ENCODE measurements at places on chromosomes 6 and 20. TPM values are rescaled to one million over a fixed set of nuclear protein-coding genes. Genes with fewer than 3 reads are reported as not detected.

The VGLL2 gene
- total RNA-seq, result not detected

The IER3 gene
- 9.6 TPM for total RNA-seq

The ULBP2 gene
- total RNA-seq, result 3.7 TPM

The MOG gene
- not detected for total RNA-seq

The INSM1 gene
- total RNA-seq, result not detected

The ATP6V1G2 gene
- 2.0 TPM for total RNA-seq

DNA sequence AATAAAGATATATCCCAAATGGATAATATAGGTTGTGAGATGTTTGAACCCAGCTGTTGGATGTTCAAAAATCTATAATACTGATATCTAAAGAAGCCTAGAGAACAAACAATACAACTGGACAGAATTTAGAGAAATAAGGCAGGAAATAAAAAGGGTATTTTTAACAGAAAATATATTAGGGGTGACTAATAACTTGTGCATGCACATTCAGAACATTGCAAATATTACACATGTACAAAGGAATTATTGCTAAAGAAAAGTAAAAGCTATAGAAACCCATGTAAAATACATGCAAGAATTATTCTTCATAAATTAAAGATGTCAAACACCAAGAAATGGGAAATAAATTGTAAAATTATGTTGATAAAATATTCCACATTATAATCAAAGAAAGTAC is 32.7 kb upstream of the HCRTR2 start:
- no peak overlapping the region for H3K4me3 ChIP-seq
- DNase-seq, result no peak
- H3K4me1 ChIP-seq, result no peaks in the 10 kb centered on the region
- no peak overlapping the region for H3K27ac ChIP-seq

- no peak overlapping the region for H3K4me3 ChIP-seq
- H3K27ac ChIP-seq, result peak overlapping the region; percentile 47
- peaks cover 71% of the 10 kb centered on the region for H3K27me3 ChIP-seq
These were observed 4.9 kb downstream of the CDH22 start for GRCh38 chr20:46303176-46303956.

DNA sequence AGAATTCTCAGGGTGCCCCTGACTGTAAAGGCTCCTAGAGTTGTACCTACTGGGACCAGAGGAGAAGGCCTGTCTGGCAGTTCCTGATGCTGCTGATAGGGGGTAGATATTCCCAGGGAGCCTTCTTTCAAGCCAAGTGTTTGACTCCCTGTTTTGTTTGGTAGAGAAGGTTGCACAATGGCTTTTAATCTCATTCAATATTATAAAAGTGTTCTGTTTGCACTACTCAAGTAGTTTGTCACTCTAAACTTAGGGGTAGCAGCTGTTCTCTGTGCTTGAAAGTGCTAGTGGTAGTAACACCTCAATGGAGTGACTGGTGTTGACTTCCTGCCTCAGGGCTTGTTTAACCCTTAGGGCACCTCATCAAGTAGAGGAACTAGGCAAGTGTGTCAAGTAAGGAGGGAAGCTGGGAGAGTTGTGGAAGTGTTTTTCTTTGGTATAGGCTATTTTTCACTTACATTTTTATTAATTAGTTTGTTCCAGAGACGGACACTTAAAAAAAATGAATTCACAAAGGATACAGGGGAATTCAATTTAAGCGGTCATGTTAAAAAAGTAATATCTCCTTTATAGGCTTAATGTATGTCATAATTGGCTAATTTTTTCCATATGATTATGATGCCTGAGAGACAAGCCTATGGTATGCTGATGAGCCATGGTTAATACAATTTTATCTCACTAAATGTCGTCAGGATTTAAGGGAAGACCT is 38.1 kb downstream of the BICRAL start:
- no peaks in the 10 kb centered on the region for H3K27me3 ChIP-seq
- no peak for DNase-seq
- H3K36me3 ChIP-seq, result no peaks in the 10 kb centered on the region

- H3K4me3 ChIP-seq, result no peak overlapping the region
- no peak for DNase-seq
- H3K4me1 ChIP-seq, result no peaks in the 10 kb centered on the region
- H3K27ac ChIP-seq, result no peak overlapping the region
- no peaks in the 10 kb centered on the region for H3K36me3 ChIP-seq
These were observed 99.4 kb downstream of the YTHDF1 start for GRCh38 chr20:63116412-63117106.

GRCh38 chr6:27630727-27631608 is 158.1 kb upstream of the ZNF184 start:
- peaks cover 73% of the 10 kb centered on the region for H3K27me3 ChIP-seq
- H3K27ac ChIP-seq, result no peak overlapping the region
- H3K4me1 ChIP-seq, result peaks cover 4% of the 10 kb centered on the region
- peaks cover 2% of the 10 kb centered on the region for H3K36me3 ChIP-seq
- peak overlapping the region; percentile 66 for H3K4me3 ChIP-seq

DNA sequence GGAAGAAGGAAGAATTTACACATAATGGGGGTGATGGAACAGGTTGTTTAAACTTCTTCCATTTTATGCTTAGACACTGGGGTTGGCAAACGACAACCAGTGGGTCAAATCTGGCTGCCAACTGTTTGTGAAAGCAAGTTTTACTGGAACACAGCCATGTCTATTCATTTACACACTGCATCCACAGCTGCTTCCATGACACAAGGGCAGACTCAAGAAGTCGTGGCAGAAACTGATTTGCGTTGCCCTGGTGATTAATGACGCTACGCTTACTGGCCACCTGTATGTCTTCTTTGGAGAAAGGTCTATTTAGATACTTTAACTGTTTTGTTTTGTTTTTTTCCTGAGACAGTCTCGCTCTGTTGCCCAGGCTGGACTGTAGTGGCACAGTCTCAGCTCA is 19.0 kb downstream of the CTCFL start:
- H3K27ac ChIP-seq, result no peak overlapping the region
- peaks cover 9% of the 10 kb centered on the region for H3K4me1 ChIP-seq
- peaks cover 52% of the 10 kb centered on the region for H3K27me3 ChIP-seq
- no peak for DNase-seq
- no peak overlapping the region for H3K4me3 ChIP-seq

DNA sequence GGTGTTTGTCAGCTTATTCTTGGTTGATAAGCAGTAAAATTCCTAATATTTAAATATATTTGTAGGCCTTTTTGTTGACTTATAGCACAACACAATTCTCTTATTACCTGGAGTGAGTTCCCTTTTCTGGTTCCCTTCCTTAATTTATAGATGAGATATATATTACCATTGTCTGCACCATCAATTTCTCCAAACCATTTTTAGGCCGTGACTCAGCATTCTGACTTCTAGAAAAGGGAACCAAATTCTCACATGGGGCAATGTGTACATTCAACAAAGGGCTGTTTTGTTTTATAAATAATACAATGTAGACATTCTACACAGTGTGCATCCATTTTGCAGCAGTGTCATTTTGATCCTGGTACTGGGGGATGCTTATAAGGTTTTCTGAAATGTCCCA is 52.8 kb downstream of the NCOA7 start:
- H3K36me3 ChIP-seq, result peaks cover 2% of the 10 kb centered on the region
- no peaks in the 10 kb centered on the region for H3K27me3 ChIP-seq
- no peak overlapping the region for H3K4me3 ChIP-seq
- peaks cover 22% of the 10 kb centered on the region for H3K4me1 ChIP-seq
- DNase-seq, result no peak

- no peak overlapping the region for H3K4me3 ChIP-seq
- H3K4me1 ChIP-seq, result peaks cover 16% of the 10 kb centered on the region
- H3K36me3 ChIP-seq, result no peaks in the 10 kb centered on the region
- H3K27ac ChIP-seq, result no peak overlapping the region
- H3K27me3 ChIP-seq, result no peaks in the 10 kb centered on the region
- DNase-seq, result no peak
These were observed 26.9 kb downstream of the RBM38 start for GRCh38 chr20:57417830-57418780.

GRCh38 chr20:14950633-14951032 is 613.2 kb upstream of the FLRT3 start:
- DNase-seq, result no peak
- no peak overlapping the region for H3K4me3 ChIP-seq
- H3K4me1 ChIP-seq, result no peaks in the 10 kb centered on the region
- no peaks in the 10 kb centered on the region for H3K36me3 ChIP-seq
- no peaks in the 10 kb centered on the region for H3K27me3 ChIP-seq
- no peak overlapping the region for H3K27ac ChIP-seq

GRCh38 chr20:50267866-50268219 is 77.2 kb downstream of the CEBPB start:
- H3K27me3 ChIP-seq, result peaks cover 38% of the 10 kb centered on the region
- peaks cover 5% of the 10 kb centered on the region for H3K4me1 ChIP-seq
- no peak overlapping the region for H3K4me3 ChIP-seq
- H3K27ac ChIP-seq, result no peak overlapping the region
- DNase-seq, result no peak
- H3K36me3 ChIP-seq, result peaks cover 2% of the 10 kb centered on the region

GRCh38 chr6:138582573-138582972 is 83.3 kb upstream of the NHSL1 start:
- no peaks in the 10 kb centered on the region for H3K4me1 ChIP-seq
- H3K4me3 ChIP-seq, result no peak overlapping the region
- peaks cover 2% of the 10 kb centered on the region for H3K36me3 ChIP-seq
- no peak overlapping the region for H3K27ac ChIP-seq
- DNase-seq, result no peak

DNA sequence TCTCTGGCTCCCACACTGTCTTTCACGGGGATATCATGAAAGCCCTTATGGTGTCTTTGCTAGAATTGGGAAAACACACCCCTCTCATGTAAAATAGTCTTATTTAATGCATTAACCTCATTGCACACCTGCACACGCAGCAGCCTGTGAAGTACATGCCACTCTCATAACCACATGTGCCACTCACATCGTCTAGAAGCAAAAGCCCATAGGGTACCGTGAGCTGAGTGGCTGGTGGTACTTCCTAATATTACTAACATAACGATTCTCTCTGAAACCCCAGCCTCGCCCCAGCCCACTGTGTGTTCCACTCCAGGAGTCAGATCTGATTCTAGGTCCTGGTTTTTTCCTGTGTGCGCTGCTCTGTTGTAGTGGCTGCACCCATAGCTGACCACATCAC is 9.5 kb upstream of the TMEM242 start:
- H3K27ac ChIP-seq, result no peak overlapping the region
- peaks cover 6% of the 10 kb centered on the region for H3K4me1 ChIP-seq
- DNase-seq, result no peak
- H3K27me3 ChIP-seq, result peaks cover 59% of the 10 kb centered on the region

DNA sequence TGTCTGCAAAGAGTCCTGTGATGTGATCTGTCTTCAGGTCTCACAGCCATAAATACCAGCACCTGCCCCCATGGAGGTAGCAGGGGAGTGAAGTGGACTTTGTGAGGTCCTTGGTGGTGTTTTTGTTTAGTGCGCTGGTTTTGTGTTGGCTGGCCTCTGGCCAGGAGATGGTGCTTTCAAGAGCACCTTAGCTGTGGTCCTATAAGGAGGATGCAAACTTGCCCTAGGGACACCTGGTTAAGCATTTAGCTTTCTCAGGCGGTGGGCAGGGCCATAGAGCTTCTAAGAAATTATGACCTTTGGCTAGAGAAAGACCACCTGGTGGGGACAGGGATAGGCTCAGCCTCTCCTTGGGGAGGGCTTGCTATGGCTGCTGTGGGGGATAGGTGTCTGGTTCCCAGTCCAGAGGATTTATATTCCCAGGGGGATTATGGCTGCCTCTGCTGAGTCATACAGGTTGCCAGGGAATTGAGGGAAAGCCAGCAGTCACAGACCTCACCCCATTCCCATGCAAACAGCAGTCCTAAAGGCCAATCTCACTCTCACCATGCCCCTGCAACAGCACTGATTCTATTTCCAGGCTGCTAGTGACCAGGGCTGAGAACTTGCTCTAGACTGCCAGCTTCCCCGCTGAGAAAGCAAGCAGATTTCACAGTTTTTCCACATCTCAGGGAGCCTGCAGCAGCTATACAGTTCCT is 259.3 kb downstream of the TFAP2B start:
- DNase-seq, result no peak
- no peak overlapping the region for H3K4me3 ChIP-seq
- H3K4me1 ChIP-seq, result no peaks in the 10 kb centered on the region
- H3K36me3 ChIP-seq, result no peaks in the 10 kb centered on the region
- no peaks in the 10 kb centered on the region for H3K27me3 ChIP-seq
- H3K27ac ChIP-seq, result no peak overlapping the region

- H3K27me3 ChIP-seq, result no peaks in the 10 kb centered on the region
- H3K4me3 ChIP-seq, result no peak overlapping the region
- H3K27ac ChIP-seq, result no peak overlapping the region
- H3K4me1 ChIP-seq, result no peaks in the 10 kb centered on the region
These were observed 77.9 kb upstream of the ID4 start for GRCh38 chr6:19759117-19759880.

DNA sequence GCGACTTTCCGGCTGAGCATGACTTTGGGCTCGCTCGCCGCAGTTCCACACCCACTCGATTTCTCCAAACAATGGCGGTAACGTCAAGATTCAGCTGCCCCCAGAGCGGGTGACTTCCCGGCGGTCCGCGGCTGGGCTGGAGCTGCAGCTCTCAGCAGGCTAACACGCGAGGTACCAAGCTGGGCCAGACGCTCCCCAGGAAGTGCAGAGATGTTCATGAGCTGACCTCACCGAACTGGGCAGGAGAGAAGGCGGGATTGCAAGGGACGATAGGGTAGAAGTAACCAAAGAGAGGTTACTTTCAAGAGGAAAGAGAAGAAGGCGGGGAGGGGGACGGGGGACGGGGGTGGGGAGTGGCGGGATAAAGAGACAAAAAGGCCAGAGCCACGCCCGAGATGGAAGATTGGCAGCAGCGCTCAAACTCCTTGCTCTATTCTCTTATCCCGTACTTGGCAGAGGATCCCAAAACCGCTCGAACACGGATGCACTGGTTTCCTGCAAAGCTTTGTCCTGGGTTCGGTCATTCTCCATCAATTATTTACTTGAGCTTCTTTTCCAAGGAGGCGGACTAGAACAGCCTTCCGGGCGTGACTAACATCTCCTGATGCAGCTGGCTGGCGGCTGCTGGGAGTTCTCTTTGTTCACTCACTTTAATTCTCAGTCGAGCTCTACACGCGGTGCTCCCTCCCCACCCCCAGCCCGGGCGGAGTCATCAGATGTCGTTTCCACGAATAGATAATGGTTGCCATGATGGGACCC is at the start of gene MTCL3:
Gene MTCL3 (minus strand): TSS at position 626 of the 759 bp plus-strand sequence.
- H3K4me1 ChIP-seq, result peaks cover 32% of the 10 kb centered on the region
- H3K27ac ChIP-seq, result peak within 1 kb of the TSS; percentile 37
- H3K36me3 ChIP-seq, result peaks cover 2% of the 10 kb centered on the region
- peaks cover 35% of the 10 kb centered on the region for H3K27me3 ChIP-seq

DNA sequence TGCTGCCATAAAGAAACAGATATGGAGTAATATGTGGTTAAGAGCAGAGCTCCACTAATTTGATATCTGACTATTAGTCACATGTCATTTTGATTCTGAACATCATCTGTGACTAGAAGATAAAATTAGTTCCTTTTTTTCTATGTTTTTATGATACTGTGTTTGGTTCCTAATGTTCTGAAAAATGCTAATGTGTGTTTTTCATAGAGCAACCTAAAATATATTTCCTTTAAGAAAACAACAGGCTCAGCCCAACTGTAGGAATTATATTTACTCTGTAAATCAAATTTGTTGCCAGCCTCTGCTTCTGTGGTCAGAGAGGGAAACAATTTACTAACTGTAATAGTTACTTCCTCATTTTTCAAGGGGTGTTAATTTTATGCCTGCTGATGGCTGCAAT is 33.3 kb upstream of the TXLNB start:
- H3K27me3 ChIP-seq, result no peaks in the 10 kb centered on the region
- no peak overlapping the region for H3K4me3 ChIP-seq
- H3K36me3 ChIP-seq, result peaks cover 3% of the 10 kb centered on the region
- H3K4me1 ChIP-seq, result peaks cover 21% of the 10 kb centered on the region
